ENCODE measurements at places on chromosomes 12 and 14.
A peak's percentile ranks its signal among the peaks of the same experiment; 100 is the strongest.

- DNase-seq = no peak
Measured at GRCh38 chr12:4911316-4911994, 1.8 kb downstream of the KCNA1 start.

DNA sequence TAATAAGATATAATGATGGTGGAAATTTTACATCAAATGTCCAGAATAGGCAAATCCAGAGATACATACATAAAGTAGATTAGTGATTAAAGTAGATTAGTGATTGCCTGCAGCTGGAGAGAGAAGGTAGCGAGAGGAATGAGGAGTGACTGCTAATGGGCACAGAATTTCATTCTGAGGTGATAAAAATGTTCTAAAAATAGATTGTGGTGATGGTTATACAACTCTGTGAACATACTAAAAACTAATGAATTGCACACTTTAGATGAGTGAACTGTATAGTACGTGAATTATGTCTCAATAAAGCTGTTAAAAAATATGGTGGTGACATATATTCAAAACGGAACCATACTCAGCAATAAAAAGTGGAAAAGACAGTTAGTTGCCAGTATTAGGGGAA, 41.7 kb downstream of the PPP2R5E start:
- DNase-seq = no peak

GRCh38 chr12:51049525-51049924, 1.4 kb downstream of the LETMD1 start:
- no peak for DNase-seq

DNA sequence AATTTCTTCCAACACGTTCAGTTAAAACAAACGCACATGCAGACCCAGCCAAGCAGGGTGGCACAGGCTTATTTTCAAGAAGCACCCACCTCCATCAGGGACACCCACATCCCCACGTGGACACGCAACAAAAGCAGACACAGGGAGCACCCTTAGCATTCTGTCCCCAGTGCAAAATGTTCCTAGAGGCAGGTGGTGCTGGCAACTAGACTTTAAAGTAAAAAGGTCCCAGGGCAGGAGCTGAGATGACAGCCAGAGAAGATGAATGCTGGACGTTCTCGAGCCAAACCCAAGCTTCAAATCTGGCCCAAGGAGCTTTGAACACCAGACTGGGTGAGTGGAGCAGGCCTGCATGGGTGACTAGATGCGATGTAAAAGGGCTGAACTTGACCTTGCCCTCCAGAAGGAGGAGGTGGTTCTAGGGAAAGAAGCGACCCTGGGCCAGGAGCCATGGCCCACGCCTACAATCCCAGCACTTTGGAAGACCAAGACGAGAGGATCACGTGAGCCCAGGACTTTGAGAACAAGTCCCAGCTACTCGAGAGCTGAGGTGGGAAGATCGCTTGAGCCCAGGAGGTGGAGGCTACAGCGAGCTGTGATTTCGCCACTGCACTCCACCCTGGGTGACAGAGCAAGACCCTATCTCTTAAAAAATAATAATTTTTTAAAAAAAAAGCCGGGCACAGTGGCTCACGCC, 47.3 kb downstream of the KDM2B start:
- no peak for DNase-seq

DNA sequence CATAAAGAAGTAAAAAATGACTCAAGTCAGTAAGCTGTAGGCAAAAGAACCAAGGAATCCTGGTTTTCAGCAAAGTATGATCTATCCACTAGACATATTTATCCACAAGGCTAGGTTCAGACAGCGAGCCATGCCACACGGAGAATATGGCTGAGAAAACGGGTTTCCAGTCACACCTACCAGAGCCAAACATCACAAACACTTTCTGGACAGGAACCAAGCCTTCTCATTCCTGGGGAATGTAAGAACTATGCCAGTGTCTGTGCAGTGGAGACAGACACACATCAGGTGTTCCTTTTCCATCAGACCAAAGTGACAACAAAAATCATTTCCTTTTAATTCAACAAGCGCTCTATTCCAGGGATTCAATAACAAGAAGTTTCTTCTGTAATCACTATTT, 41.1 kb downstream of the AREL1 start:
- DNase-seq = no peak

DNA sequence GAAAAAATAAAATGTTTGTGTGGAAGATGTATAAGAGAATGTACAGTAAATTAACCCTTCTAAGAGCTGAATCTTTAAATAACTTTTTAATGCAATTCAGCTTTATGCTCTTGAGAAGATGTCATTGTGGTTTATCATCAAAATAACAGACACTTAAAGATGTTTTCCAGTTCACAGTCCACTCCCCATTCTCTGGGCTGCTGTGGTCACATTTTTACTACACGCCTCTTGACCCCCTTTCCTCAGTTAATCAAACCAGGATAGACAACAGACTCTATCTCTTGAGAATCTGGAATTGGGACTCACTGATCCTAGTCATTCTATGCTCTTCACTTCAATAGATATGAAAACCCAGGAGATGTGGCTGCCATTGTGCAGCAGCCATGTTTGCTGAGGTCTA, 24.7 kb upstream of the OR6J1 start:
- no peak for DNase-seq

GRCh38 chr14:65986041-65986440, 500.1 kb upstream of the CCDC196 start:
- no peak for DNase-seq

GRCh38 chr14:105475269-105476096, 862 bp downstream of the CRIP2 start:
- no peak for DNase-seq

- DNase-seq = peak; percentile 44
Measured at GRCh38 chr12:112979041-112979680, 842 bp downstream of the OAS2 start.

GRCh38 chr14:55070981-55071411, 19.5 kb downstream of the MAPK1IP1L start:
- no peak for DNase-seq

DNA sequence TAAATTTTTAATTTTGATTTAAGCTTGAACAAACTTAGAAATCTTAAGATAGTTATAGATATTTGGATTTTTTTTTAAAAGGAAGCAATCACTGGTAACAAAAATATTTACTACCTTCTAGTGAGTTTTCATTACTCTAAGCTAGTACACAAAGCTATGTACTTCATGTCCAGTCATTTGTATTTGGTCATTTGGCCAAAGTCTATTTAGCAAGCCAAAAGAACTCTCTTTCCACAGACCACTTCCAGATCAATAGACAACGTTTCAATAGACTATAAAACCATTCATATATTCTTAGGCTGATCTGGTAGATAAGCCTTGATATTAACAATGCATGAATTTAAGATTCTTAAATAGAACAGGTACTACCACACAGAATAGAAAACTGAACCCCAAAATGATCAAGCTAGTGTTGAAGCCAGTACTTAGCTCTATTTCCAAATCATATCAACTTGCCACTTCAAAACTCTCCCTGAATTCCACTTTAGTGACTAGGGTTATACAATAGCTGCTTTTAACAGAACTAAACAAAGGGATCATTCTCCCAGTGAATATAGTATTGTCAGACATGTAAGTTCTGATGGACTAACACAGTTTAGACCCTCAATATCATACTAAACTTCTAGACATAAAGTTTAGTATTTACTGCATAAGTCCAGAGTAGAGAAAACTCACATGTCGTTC, 21.7 kb downstream of the CAPRIN2 start:
- no peak for DNase-seq

GRCh38 chr14:100398044-100398443, 74.9 kb downstream of the SLC25A47 start:
- DNase-seq = no peak

DNA sequence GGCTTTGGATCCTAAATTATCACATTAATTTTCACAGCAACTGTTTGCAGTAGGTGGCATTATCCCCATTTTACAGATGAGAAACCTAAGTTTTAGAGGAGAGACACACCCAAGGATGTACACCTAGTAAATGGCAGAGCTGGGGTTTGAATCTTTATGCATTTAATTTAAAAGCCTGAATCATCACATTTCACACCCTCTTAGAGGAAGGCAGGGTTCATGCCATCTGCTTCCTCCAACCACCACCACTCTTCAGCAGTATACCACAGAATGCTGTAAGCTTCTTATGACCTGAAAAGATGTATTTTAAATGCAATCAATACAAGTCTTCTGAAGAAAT, 90.3 kb downstream of the CRADD start:
- DNase-seq = no peak

- no peak for DNase-seq
Measured at GRCh38 chr12:131139363-131140068, 185.8 kb downstream of the ADGRD1 start.

DNA sequence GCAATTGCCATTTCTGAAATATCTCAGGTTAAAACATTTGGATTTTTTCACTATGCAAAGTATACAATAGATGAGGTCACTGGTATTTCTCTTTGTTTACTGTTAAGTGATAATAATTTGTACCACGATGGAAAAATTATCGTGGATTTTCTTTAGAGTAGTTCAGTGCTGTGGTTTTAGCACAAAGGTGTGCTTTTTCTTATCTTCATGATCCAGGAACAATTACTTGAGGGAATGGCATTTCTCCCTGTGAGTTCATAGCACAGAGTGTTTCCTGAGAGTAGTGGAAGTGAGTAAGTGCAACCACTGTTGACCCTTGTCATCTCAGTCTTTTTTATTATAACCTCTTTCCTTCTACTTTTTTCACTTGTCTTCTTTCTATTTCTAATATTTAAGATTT, 86.8 kb downstream of the FGD4 start:
- DNase-seq = no peak

GRCh38 chr12:57548488-57548887, 1.4 kb upstream of the KIF5A start:
- no peak for DNase-seq

GRCh38 chr14:104442107-104442551, 137.4 kb upstream of the C14orf180 start:
- no peak for DNase-seq

- peak; percentile 28 for DNase-seq
Measured at GRCh38 chr12:22459838-22460490, 84.4 kb downstream of the C2CD5 start.

DNA sequence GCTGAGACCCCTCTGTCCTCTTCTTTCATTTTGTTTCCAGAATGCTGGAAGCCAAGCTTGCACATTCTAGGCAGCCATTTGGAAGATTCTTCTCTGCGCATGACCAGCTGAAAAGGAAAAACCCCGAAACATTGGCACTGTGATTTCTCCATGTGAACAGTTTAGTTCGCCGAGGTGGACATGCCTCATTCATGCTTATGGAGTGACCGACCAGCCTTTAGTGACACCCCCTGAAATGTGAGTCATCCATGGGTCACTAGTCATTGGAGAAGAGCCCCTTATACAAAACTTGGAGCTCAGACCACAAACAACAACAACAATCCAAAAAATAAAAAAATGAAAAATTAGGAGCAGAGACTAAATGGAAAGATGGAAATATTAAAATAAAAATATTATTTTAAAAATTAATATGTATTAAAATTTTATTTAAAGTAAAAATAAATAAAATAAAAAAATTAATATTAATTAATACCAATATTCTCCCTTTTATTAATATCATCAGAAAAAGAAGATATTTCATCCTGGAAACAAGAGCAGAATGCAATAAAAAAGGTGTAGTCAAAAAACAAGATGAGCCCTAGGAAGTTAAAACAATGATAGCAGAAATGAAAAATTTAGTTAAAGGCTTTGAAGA, 9.5 kb upstream of the KRT7 start:
- DNase-seq = no peak

DNA sequence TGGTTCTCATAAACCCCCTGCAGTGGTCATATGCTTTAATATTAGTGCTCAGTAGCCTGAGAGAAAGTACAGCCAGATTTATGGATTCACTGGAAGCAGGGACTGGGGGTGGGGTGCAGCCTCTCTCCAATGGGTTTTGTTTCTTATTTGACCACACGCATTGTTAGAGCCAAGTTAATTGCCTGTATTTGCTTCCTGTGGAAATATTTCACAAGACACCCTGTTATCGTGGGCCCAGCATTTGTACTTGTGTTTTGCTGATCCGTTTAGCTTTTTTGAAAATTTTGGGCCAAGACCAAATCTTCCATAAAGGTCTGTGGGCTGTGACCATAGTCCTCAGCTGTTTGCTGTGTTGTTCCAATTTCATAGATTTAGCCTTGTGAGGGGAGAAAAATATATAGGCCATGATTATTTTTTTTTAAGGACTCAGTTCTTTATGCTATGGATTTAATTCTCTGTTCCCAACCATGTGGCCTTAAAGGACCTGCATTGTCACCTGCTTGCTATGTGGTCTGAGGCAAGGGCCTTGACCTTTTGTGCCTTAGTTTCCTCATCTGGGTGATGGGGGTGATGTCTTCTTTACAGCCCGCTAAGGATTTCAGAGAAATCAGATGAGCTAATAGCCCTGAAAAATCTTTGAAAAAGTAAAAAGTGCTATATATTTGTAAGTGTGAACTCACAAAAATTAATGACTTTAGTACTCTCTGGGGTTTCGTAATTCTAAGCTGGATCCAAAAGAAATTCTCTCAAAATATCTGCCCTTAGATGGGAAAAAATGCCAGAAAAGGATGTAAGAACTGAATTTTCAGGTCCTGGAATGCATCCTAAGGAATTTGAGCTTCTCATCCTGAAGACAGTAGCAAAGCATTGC, 370.2 kb downstream of the DPF3 start:
- DNase-seq = no peak

DNA sequence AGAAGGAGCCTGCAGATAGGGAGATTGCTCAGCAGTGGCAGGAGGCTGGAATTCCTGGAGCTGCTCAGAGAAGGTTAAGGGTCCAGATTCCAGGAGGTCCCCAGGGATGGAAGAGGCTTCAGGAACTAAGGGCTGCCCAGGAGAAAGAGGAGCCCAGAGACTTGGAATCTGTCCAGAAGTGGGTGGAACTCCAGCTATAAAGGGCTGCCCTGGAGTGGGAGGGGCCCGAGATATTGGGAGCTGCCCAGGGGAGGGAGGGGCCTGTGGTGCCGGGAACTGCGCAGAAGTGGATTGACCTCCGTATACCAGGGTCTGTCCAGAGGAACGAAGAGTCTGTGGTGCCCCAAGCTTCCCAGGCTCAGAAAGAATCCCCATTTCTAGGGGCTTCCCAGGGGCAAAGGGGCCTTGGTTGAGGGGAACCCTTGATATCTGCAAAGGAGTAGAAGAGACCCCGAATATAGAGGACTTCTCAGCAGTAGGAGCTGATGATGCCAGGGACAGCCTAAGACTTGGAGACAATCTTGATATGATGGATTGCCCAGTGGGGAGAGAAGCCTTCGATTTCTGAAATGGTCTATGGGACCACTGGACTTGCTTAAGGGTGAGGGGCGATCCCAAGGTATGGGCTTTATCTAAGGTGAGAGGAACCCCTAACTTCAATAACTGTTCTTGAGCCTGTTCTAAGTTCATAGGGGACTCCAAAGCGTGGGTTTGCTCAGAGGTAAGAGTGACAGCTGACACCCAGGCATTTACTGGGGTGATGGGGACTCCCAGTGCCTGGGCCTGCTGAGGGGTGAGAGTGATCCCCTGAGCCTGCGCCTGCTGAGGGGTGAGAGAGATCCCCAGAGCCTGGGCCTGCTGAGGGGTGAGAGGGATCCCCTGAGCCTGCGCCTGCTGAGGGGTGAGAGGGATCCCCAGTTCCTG, 45.0 kb downstream of the FAM186A start:
- DNase-seq = no peak

- no peak for DNase-seq
Measured at GRCh38 chr12:123906711-123907420, 65.8 kb downstream of the CCDC92 start.

GRCh38 chr12:94039199-94039840, 109.1 kb upstream of the PLXNC1 start:
- no peak for DNase-seq
